NCI-H1930 (cell line): ENCODE measurements at places on chromosomes 11 and 22.

- no peak for DNase-seq
Observed at GRCh38 chr11:100574894-100575769, 112.0 kb upstream of the ARHGAP42 start.

DNA sequence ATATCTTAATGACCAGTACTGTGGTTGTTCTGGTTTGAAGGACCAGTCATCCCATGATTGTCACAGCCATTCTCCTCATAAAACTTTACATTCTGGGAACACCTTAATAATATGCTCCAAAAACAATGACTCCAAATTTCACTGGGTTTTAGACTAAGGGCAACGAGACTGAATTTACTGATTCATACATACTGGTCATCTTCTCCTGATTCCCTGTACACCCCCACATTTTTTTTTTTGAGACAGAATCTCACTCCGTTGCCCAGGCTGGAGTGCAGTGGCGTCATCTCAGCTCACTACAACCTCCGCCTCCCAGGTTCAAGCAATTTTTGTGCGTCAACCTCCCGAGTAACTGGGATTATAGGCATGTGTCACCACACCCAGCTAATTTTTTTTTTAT is 78.9 kb downstream of the GAB2 start:
- DNase-seq: no peak

DNA sequence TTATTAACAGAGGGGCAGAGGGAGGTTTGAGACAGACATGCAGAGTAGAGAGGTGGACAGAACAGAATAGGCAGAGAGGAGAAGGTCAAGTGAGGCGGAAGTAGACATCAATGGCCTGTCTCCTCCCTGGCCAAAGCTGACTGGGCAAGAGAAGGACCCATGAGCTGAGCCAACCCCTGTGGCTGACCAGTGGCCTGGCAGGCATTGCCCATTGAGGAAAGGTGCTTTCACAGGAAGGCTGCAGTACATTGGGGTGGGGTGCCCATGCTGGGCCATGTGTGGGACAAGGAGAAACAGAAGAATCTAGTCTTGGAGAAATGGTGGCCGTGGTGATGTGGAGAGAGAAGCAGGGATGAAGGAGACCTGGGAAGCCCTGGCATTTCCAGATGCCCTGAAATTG is 76.0 kb downstream of the MYEOV start:
- no peak for DNase-seq

GRCh38 chr11:92460213-92460612 is 235.6 kb downstream of the FAT3 start:
- no peak for DNase-seq

DNA sequence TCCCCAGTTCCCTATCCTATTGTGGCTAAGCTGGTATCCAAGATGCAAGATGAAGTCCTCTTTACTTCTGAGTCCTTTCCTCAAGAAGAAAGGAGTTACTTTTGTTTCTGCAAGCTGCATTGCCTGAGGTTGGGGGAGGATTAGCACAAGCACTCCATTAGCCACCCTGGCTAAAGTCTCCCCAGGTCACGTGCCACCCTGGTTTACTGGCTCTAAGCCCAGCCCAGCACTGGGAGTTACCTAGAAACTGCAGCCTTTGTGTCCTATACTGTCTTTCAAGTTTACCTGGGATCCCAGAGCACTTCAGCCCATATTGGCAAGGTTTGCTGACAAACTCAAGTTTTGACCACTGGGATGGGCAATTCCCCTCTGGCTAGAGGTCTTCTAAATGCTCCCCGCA is 78.4 kb upstream of the DBX1 start:
- no peak for DNase-seq

DNA sequence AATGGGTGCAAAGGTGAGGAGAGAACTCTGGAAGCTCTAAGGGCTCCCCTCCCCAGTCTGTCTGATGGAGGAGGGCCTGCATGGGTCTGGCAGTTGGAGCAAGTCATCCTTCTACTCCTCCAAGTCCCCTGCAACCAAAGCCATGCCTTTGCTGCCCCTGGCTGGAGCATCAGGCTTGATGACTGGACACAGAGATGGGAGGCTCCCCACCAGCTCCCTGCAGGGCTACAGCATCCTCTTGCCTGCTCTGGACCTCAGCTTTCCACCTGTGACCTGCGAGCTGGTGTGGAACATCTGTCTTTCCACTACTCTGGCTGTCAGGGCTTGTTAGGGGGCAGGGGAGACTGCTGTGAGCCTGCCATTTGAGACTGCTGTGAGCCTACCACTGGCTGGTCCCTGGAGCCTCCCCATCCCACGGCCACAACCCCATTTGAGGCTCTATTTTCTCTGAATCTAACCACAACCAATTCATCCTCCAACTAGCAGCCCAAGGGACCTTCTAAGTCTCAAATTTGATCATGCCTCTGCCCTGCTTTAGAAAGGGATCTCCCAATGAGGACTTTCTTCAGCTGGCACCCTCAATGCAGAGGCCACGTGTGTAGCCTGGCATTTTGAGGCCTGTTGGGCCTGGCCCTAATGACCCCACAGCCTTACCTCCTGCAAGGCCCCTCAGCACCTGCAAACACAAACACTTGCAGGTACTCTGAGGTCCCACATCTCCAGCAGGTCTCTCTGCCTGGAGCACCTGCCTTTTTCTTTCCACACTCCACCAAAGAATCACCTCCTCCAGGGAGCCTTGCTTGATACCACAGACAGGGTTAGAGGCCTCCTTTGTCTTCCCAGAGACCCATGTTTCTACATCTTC is 9.9 kb downstream of the P2RY6 start:
- DNase-seq: no peak

- DNase-seq: no peak
Observed at GRCh38 chr11:59273373-59273841, 60.7 kb upstream of the MPEG1 start.

- no peak for DNase-seq
Observed at GRCh38 chr22:44351037-44351436, 38.3 kb upstream of the SHISAL1 start.

GRCh38 chr22:37455896-37456295 is 28.6 kb upstream of the ELFN2 start:
- DNase-seq: no peak

DNA sequence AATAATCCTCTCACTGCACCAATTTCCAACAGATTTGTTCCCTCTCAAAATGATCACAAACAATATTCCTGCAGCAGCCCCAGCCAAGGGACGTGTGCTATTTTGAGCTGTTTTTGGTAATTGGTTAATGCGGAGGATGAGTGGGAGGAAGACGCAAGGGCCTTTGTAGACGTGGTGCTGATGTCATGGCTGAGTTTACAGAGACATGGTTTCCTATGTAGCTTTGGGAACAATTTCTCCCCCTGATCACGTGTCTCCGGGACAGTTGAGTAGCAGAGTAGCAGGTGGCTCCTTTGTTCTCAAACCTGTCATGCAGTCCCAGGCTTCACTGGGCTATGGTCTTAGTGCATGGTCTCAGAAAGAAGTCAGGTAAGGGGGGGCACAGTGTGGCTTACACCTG is 183.2 kb upstream of the NECTIN1 start:
- no peak for DNase-seq

GRCh38 chr11:124748481-124749343 is 3.3 kb downstream of the VSIG2 start:
- DNase-seq: no peak

DNA sequence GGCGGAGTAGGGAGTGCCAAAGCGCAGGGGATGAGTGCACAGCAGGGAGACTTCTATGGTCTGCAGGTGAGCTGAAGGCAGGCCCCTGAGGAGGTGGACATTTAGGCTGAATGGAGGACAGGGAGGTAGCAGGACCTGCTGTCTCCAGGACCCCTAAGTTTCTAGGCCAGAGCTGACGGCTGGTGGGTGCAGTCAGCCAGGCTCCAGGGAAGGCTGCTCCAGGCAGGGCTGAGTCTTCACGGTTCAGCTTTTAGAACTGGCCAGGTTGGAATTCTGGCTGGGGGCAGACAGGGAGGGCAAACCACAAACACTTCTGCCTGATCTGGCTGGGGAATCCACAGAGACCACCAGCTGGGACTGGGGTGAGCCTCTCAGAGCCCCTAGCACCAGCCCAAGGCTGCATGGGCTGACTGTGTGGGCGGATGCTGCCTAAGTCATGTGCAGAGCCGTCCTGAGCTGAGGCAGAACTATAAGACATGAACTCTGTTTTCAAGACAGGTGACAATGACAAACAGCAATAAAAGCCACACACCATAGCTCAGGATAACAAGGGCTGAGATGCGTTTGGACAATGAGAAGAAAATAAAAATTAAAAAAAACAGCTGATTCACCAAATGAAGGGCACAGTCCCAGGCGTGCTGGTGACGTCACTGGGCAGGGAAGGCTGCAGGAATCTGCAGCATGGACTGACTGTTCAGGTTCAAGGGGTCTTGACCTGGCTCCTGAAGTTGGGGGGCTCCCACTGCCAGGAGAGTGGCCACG is 10.4 kb upstream of the MALAT1 start:
- DNase-seq: no peak

DNA sequence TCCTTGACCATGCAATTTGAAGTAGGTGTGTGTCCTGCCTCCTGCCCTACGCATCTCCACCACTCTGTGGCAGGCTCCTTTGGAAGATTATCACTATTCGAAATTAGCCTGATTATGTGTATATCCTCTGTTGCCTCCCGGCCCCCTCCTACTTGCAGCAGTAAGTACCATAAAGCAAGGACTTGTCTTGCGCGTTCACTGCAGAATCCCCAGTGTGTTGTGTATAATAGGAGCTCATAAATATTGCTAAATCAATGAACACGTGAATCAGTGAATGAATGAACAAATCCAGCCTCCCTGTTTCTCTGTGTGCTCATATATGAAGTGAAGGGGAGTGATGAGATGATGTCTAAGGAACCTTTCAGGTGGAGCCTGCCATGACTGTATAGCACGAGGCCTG is 210.7 kb downstream of the DBX1 start:
- DNase-seq: no peak

DNA sequence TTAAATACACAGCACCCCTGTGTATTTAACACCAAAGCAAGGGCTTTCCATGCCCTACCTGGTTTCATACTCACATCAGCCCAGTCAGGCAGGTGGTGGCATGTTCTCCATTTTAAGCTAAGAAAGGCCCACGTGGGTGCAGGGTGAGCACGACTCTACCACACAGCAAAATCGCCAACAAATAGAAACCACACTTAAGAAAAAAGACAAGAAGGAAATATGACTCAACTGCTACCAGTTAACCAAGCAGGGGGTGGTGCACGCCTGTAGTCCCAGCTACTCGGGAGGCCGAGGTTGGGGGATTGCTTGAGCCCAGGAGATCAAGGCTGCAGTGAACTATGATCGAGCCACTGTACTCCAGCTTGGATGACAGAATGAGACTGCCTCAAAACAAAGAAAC is 35.2 kb upstream of the TFIP11 start:
- no peak for DNase-seq

DNA sequence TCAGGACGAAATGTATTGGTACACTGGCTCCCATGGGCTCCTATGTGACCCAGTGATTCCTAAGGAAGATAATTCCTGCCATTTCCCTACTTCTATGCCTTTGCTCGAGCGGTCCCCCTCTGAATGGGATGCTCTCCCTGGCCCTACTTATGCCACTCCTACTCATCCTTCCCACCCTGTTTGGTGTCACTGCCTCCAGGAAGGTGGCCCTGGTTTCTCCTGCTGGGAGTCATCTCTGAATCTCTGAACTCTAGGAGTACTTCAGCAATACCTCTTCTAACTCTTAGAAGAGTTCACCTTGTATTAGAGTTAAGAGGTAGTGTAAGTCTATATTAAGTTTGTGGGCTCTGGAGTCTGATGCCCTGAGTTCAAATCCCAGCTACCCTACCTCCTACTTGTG is 35.5 kb upstream of the LRRC55 start:
- DNase-seq: no peak

DNA sequence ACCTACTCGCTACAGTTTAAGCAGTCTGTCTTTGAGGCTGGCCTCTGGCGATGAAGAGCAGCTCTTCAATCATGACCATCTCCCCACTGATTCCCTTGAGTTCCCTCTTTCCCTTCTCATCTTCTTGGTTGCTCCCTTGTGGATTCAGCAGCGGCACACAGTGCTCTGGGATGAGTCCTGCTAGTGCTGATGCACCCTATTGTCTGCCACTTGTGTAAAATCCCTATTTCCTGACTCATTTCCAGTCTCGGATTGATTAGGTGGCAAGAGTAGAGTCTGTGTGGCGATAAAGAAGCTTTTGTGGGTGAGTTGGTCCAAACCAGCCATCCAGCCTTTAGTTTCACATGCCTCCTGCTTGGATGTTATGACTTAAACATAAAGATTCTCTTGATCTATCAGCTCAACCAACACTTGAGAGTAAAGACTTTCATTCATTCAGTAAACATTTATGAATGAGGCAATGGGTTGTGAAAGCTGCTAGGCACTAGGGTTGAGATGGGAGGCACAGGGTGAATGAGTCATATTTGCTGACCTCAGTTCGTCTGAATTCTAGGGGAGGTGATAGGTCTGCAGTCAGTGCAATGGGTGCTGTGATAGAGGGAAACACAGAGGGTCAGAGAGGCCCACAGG is 219.4 kb upstream of the RAG2 start:
- no peak for DNase-seq

DNA sequence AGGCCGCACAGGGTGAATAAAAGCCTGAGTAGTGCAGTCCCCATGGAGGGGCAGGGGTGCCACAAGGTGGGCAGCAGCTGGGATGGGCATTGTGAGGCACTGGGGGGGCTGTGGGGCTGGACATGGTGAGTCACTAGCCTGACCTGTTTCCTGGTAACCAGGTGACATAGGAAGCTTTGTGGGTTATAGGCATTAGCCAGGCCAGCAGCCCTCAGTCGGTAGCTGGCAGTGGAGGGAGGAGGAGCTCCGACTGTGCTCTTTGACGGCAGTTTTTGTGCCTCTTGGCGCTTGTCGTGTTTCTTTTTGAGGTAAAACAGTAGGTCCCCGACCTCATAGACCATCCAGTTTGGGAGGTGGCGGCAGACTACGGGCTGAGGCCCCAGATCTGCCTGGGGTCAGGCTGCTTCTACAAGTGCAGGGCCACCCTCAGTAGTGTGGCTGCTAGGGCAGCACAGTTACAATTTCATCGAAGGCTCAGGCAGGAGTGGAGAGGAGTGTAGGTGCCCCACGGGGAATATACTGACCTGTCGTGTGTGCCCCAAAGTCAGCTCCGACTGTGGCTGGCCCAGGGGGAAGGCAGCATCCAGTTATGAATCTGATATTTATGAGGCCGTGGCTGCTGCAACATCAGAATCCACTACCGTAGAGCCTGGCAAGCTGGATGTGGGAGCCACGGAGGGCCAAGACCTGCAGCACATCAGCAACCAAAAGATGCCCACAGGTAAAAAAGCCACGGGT is 107.7 kb downstream of the CRYBB2 start:
- no peak for DNase-seq

GRCh38 chr11:111663820-111664219 is 61.6 kb downstream of the SIK2 start:
- DNase-seq: no peak

DNA sequence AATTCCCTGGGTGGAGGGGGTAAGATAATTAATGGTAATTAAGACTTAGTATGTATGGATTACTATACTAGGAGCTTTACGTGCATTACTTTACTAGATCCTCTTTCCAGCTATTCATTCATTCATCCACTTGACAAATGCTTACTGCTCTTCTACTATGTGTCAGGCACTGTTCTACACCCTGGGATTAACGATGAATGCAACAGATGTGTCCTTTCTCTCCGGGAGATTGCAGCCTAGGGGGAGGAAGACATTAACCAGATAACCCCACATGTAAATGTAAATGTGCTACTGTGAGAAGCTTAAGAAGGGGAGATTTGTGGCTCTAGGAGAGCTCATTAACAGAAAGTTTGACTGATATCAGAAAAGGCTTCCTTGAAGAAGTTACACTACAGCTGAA is 1.7 kb downstream of the ANKK1 start:
- DNase-seq: no peak

GRCh38 chr11:88039476-88040147 is 135.6 kb downstream of the RAB38 start:
- no peak for DNase-seq

GRCh38 chr22:36136988-36137387 is 23.6 kb downstream of the APOL3 start:
- no peak for DNase-seq
